Activated CD4-positive, alpha-beta T cell treated with anti-CD3 and anti-CD28 coated beads, Interleukin-2, amount 50 U/mL, for 16 hours (primary cell): ENCODE measurements at places on chromosomes 13 and 19.

- DNase-seq: no peak
These were observed 73.4 kb downstream of the MBNL2 start for GRCh38 chr13:97295283-97296182.

DNA sequence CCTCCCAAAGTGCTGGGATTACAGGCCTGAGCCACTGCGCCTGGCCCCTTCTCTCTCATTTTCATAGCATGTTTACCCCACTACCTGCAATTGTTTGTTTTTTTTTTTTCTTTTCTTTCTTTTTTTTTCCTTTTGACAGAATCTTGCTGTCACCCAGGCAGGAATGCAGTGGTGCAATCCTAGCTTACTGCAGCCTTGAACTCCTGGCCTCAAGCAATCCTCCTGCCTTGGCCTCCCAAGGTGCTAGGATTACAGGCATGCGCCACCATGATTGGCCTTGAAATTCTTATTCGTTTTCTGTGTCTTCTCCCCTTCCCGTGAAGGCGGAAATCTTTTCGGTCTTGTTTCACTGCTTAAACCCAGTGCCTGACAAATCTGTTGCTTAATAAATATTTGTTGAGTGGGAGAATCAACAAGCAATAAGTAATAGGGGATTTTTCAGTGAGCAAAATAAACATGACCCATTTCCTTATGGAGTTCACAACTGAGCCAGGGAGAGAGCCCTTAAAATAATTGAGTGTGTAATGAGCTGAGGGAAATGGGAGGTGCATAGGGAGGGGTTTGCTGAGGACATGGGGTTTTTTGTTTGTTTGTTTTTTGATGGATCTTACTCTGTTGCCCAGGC, 1.8 kb upstream of the INSR start:
- no peak for DNase-seq

DNA sequence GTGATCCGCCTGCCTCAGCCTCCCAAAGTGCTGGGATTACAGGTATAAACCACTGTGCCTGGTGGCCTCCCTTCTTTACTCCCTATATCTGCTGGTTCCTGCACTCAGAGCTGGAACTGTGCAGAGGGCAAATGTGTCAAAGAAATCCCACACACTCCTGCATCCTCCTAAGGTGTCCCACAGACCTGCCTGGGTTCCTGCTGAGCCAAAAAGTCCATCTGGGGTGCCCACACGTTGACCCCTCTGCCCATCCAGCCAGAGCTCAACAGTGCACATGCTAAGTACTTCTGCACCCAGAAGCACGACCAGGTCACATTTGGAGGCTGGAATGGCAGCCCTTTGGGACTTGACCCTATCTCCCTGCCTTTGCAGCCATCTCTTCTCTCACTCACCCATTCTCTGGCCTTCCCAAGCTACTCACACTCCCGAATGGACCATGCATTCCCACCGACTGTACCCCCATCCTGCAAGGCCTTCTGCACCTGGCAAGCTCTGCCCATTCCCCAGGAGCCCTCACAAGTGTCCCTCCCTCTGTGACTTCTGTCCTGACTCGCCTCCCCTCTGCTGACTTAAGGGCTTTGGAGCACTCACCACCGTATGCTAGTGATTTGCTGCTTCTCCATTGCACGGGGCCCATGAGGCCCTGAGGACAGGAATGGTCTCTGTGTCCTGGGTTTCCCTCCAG, 152.1 kb downstream of the KCTD15 start:
- DNase-seq: no peak

DNA sequence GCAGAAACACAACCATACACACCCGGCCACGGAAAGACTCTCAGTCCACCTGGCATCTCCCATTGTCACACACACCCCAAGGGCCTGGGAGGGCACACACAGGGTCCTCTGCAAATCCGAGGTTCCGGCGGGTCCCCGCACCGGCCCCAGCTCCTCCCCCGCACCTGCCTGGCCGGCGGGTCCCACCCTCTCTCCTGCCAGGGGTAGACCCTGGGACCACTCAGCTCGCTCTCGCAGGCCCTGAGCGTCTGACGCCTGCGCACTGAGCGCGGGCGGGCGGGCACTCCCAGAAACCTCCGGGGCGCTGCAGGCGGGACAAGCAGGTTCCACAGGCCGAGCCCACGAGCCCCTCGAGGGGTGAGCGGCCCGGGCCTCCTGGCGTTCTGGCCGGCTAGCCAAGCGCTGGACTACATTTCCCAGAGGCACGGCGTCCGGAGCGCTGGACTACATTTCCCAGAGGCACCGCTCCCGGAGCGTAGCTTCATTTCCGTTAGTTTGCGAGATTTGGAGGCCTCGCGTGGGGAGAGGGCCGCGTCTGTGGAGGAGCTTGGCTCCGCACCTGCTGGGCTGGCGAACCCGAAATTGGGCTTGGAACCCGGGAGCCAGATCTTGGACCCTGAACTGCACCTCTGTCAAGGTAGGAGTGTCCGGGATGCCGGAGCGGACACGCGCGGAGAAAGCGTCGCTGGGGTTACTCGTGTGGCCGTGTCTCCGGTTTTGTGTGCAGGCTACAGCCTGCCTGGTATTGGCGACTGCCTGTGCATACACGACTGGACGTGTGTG, at the start of gene ZNF420:
ZNF420 (plus strand) TSS at position 500 of the 783 bp plus-strand sequence. CDS start 10,686 bp downstream, outside the sequence.
- DNase-seq: peak; percentile 92

DNA sequence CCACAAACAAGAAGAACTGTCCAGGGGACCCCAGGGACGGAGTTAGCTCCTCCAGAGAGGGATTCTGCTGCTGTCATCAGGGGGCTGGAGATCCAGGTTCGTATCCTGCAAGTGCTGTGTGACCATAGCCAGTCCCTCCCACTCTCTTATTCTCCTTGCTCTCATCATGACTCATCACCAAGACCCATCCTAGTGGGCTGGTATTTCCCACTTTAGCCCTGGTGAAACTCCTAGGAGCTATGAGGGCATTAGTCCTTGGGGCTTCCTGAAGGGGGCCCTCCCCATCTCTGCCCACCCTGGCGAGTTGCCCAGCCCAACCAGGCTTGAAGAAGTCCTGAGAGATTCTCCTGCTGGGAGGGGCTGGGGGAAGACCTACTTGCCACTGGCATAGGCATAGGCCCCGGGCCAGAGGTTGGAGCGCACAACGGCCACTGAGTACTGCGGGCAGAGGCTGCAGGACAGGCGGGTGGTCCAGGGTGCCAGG, 7.5 kb upstream of the DMWD start:
- no peak for DNase-seq

- no peak for DNase-seq
These were observed 181.7 kb downstream of the NUFIP1 start for GRCh38 chr13:44807449-44808034.

DNA sequence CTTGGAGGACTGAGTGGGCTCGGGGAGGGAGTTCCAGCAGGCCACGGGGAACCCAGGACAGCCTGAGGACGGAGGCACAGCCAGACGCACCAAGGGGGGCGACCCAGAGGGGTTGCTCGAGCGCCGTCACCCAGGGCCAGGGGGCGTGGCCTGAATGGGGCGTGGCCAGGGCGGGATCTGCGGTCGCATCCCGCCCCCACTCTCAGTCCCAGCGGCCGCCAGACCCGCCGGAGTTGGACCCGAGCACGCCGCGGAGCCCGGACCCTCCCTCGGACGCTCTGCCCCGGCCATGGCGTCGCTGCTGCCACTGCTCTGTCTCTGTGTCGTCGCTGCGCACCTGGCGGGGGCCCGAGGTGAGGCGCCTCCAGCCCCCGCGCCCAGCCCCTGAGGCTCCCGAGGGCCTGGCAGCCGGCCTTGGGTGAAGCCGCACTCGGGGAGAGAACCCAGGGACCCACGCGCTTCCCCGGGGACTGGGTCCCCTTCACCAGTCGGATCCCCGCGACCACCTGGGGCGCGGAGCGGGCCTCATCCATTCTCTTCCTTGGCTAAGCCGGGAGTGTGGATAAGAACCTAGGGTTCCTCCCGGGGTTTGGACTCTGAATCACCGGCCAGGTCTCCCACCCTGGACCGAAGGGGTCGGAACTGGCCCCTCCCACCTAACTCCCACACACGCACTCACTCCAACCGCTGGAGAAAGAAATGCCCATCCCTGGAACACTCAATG, at the start of gene CILP2:
CILP2 (plus strand) TSS at position 205 of the 724 bp plus-strand sequence; CDS start at position 290, 85 bp downstream.
- DNase-seq: peak; percentile 22
